ENCODE measurements at places on chromosomes 11 and 22.

GRCh38 chr22:27820896-27821866 is 19.6 kb upstream of the MN1 start:
- no peak for DNase-seq

DNA sequence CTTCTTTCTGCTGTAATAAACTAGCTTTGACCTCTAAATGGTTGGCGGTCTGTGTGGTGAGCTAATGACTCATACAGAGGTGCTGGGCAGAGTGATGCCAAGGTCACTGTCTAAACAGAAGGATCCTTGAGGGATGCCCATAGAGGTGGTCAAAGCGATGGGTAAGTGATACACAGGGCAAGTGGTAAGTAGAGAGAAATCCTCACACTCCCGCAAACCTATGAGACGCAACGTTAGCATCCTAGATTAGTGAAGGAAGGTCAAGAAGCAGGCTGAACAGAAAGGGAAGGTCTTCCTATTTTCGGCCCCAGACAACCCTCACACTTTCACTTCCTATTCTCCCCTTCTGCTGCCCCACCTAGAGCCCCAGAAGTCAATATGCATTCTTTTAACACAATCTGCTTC is 65.6 kb upstream of the SESN3 start:
- no peak for DNase-seq

- peak; percentile 49 for DNase-seq
These were observed 57.6 kb downstream of the SYN3 start for GRCh38 chr22:33000342-33001280.

DNA sequence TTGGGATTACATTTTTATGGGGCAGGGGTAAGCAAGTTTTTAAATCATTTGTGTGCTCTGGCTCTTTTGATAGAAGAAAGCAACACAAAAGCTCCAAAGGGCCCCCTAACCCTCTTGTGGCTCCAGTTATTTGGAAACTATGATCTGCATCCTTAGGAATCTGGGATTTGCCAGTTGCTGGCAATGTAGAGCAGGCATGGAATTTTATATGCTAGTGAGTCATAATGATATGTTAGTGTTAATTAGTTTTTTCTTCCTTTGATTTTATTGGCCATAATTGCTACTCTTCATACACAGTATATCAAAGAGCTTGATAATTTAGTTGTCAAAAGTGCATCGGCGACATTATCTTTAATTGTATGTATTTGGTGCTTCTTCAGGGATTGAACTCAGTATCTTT is 10.1 kb downstream of the RAG1 start:
- DNase-seq, result no peak

DNA sequence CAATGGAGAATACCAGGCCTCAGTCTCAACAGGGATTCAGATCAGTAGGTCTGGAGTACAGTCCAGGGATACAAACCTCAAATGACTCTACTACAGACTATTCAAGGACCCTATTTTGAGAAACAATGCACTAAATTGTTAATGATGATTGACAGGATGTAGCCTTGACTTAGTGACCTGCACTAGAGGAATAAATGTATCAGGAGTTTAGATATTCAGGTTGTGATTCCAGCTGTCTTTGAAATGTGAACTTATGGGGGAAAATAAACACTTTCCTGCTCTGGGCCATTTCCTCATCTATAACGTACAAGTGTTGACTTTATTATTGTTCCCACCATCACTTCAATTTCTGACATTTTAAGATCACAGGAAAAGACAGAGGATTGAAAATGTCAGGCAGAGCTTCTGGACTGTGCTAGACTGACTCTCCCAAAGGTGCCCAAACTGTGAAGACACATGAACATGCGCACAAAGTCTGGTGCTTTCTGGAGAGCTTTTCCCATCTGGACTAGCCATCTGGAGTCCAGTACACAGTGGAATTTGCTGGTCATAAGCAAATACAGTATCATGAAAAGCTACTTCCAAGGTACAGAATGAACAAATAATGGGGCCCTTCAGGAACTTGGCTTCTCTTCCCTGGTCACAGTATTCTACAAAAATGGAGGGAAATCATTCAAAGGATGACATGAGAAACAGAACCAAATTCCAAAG is 110.4 kb downstream of the USP35 start:
- no peak for DNase-seq

- DNase-seq, result no peak
These were observed 35.5 kb upstream of the CCDC188 start for GRCh38 chr22:20186183-20186870.

- no peak for DNase-seq
These were observed 13.6 kb downstream of the PARVB start for GRCh38 chr22:44037519-44038375.

- DNase-seq, result no peak
These were observed 566.2 kb downstream of the TBC1D22A start for GRCh38 chr22:47328550-47329243.

DNA sequence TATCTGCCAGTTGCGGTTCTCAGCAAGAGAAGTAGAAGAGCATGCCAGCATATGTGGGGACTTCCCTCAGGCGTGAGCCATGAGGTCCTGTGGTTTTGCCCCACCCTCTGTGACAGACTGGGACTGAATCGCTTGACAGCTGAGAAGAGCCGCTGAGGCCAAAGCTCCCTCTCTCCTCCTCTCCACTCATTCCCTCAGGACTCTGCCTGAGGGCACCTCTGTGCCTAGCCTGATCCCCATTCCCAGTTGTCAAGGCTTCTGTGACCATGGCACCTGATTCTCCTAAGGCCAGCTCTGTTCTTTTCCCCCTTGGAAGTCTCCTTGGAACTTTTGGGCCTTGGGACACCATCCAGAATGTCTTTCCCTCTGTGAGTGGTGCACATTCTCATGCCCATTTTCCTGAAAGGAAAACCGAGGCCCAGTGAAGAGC is 27.0 kb downstream of the ART5 start:
- DNase-seq, result no peak

DNA sequence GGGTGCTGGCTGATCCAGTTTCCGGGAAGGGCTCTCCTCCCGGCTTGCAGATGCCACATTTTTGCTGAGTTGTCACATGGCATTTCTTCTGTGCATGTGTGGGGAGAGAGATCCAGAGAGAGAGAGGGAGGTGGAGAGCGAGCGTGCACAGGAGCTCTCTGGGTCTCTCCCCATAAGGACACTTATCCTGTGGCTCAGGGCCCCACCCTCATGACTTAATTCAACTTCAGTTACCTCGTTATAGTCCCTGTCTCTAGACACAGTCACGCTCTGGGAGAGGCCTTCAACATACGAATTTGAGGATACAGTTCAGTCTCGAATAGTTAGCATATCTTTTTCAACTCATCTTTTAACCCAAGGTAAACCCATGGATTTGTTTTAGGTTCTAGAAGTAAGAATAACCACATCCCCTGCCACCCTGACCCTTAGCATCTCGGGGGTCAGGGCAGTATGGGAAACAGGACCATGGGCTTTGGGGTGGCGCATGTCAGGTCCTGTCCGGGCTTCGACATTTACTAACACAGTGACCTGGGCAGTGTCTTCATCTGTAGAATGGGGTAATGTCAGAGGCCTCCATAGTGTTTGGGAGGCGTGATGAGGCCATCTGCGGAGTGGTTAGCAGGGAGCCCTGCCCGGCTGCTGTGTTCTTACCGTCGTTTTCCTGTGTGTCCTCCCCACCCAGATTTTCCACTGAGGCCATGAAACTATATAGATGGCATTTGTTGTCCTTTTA is 46.9 kb downstream of the TBC1D22A start:
- no peak for DNase-seq

DNA sequence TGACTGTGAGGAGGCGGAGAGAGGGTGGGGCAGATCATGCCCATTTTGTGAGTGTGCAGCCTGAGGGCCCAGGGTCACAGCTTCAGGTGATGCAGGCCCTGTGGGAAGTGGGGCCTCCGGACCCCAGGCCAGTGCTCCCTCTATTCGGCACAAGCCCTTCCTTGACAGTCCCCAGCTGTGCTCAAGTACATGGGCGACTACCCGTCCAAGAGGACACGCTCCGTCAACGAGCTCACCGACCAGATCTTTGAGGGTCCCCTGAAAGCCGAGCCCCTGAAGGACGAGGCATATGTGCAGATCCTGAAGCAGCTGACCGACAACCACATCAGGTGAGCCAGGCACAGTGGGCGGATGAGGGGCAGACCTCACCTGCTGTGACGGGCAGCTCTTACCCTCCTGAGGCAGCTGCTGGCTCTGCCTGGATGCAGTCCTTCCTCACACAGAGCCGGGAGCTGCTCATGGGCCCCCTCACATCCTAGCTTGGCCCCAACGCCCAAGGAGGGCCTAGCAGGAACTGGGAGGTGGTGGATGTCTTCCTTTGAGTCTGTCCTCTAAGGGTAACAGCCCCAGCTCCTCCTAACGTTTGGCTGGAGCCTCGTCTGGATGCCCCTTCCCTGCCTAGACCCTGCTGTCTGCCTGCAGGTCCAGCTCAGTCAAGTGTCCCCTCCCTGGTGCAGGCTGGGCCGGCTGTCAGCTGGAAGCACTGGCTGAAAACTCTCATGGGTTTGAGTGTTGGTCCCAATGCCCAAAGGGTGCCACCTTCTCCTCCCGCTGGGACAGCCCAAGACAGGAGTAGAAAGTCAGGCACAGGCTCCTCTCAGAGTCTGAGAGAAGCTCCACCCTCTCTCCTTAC is 76.1 kb downstream of the MYO7A start:
- peak; percentile 20 for DNase-seq

- no peak for DNase-seq
These were observed 8.5 kb upstream of the NAALADL1 start for GRCh38 chr11:65066805-65067291.

DNA sequence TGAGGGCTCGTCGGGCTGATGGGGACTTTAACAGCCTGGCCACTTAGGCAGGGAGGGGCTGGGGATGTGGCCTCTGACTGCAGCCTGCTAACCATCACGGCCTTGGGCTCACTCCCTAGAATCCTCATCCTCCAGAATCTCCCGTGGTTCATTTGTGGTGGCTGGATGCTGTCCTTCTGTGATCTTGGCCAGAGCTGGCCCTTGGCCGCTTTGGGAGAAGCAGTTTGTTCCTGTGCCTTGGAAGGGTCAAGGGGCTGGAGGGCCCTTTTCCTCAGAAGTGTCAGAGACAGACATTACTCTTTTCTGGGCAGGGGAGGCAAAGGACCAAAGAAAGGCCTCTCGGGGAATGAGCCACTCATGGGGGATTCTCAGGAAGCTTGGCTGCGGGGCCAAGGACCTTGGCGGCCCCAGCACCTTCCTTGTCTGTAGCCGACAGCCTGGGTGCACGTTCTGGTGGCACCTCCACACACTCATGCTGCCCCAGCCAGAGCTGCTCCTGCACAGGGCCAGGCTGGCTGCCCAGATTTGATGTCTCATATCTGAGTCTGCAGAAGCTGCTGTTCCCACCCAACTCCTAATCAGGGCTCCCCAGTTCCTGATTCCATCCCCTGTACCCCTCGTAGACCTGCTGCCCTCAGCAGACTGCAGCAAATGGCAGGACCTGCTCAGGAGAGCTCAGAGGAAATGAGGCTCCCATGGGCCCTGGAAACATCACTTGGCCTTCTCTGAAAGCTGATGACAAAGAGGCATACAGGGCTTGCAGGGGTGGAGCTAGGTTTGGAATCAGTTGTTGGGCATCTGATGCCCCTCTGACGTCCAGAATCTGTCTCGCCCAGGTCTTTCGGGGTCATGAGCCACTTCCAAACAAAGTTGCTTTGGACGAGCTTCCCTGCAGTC is 107.7 kb downstream of the CTTN start:
- DNase-seq, result no peak

- no peak for DNase-seq
These were observed 28.0 kb upstream of the ZBED5 start for GRCh38 chr11:10885703-10886363.

- DNase-seq, result no peak
These were observed 635 bp upstream of the LDHA start for GRCh38 chr11:18393581-18394274.

DNA sequence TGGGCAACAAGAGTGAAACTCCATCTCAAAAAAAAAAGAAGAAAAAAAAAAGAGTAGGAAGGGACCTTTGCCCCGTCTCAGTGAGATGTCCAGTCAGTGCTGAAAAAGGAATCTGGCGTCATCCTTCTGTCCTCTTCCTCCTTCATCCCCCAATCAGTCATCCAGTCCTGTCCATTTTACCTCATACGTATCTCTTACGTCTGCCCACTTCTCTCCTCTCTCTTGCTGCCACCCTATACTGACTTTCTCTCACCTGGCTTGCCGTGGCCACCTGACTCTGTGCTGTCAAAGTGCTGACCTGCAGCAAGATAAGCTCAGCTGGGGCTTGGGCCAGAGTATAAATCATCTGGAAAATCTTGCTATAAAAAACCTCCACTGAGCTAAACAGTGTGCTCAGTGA is 13.6 kb downstream of the SEPTIN3 start:
- no peak for DNase-seq

DNA sequence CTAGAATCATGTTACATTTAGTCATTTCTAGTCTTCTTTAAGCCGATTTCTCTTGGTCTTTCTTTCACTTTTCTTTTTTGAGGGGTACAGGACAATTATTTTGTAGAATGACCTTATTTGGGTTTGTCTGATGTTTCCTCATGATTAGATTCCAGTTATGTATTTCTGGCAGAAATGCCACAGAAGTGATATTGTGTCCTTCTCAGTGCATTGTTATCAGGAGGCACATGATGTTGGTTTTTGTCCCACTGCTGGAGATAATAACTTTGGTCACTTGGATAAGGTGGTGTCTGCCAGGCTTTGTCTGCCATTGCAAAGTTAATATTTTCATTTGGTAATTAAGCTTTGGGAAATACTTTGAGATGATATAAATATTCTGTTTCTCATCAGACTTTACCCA is 100.3 kb downstream of the RRM1 start:
- DNase-seq, result no peak

DNA sequence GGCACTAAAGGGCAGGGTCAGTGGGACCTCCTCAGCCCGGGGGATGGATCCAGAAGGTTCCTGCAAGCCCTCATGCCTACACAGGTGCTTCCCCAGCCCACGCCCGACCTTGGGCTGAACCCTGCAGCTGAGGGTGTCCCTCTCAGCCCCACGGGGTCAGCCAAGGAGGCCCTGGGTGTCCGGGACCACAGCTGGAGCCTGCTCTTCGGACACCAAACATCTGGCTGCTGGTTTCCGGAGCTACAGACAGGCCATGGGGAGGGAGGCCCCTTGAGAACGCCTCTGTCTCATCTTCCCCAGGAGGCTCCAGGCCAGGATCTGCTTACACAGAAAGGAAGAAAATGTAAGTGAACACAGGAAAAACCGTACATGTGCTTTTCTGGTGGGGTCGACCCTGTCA is 355.7 kb downstream of the MN1 start:
- DNase-seq, result no peak

DNA sequence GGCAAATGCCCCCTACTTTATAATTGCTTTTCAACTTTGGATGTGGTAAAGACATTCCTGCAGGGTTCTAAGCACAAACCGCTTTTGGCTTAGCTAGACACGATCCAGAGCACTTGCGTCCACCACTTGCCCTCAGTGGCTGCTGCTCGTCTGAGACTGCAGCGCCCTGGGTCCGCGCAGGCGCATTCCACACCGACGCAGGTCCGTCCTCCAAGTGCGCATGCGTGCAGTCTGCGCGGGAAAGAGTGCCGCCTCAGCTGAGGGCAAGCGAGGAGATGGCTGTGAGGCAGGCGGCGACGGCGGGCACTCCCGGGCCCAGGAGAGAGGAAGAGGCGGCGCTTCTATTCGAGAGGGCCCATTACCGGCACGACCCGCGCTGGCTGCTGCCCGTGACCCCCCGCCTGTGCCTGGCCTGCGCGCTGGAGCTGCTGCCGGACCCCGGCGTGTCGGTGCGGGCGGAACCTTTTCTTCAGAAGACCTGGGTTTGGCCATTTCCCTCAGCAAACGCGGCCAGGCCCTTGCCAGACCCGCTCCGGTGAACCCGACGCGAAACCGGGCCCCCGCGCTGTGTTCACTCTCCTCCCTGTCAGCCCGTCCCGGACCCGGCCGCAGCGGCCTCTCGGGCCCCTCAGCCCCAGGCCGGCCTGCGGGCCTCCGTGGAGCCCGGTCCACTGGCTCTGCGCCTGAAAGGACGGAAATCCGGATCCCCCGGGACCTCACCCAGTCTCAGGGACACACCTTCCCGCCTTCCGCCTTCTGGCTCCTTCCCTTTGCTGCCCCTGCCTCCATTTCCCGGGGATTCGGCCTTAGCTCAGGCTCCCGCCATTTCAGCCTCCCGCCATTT is at the start of gene MEI1:
Gene MEI1, plus strand, starts transcription at position 240 of the 844 bp plus-strand sequence. Its CDS starts 36 bp downstream, at position 276.
- DNase-seq, result peak; percentile 84
